ENCODE measurements at places on chromosomes 6 and 20.

- no peak for DNase-seq
Measured at GRCh38 chr6:85078058-85078457, 313.7 kb upstream of the TBX18 start.

DNA sequence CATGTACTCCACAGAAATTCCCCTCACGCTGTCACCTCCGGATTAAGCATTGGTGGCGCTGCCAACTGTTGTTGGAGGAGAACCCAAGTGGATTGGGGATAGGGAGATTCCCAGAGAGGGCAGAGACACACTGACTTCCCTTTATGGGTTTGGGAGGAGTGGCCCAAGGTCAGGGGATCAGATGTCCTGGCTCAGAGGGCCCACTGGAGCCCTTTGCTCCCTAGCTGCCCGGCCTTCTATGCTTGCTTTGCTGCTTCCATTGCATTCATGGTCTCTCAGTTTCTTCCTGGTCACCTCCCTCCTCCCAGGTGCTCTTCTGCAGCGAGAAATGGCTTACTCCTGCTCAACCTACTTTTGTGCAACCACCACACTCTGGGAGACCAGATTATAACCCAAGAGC lies 14.3 kb downstream of the CUL9 start:
- no peak for DNase-seq

DNA sequence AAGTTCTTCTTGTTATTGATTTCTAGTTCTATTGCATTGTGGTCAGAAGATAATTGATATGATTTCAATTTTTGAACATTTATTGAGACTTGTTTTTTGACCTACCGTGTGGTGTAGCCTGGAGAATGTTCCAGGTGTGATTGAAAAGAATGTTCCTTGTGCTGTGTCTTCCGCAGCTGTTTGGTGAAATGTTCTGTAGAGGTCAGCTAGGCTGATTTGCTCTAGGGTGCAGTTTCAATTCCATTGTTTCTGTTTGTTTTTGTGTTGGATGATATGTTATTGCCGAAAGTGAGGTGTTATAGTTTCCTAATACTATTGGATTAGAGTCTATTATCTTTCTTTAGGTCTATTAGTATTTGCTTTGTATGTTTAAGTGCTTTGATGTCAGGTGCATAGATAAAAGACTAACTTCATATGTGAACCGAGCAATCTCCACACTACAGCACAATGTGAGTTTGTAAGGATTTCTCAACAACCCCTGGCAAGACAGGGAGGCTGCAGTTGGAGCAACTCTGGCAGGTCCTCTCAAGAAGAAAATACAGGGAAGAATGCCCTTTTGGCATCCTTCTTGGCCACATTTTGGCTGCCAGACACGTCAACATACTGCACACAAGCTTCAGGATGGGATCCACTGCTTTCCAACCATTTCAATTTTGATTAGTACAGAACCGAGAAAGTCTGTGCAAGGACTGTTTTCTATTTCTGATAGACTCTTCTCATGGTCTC lies 320.7 kb downstream of the RNF144B start:
- no peak for DNase-seq

- DNase-seq, result no peak
Measured at GRCh38 chr6:161301338-161301737, 27.5 kb upstream of the AGPAT4 start.

GRCh38 chr6:142699391-142699790 lies 245.6 kb downstream of the HIVEP2 start:
- no peak for DNase-seq

GRCh38 chr6:142913036-142913510 lies 31.9 kb downstream of the HIVEP2 start:
- DNase-seq, result no peak

- DNase-seq, result no peak
Measured at GRCh38 chr6:136566851-136567250, 16.6 kb upstream of the MAP7 start.

DNA sequence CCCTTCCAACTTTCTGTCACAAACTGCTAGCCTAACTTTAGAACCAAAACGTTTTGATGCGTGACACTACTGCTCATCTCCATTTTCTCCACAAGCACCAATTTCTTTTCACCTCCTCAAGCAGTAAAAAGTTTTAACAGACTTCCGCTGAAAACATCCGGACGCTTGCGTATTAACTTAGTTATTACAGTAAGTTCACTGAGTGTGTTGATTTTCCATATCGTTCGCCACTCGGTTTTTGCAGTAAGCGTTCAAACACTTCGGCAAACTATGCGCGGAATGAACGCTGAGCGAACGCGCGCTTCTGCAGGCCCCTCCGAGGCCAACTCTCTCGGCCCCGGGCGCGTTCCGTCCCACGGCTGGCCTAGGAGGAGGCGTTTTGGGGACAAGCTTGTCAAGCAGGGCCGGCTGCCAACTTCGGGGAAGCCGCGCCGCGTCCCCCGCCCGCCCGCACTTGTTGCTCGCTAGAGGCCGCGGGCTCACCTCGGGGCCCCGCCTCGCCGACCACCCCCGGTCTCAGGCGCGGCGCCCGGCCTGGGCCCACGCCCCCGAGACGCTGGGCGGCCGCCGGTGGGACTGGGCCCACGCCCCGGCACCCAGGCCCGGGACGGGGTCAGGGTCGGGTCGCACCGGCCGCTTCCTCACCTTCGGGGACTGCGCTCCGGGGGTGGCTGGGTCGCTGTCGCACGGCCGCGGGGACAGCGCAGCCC lies 945 bp downstream of the PHF10 start:
- peak; percentile 58 for DNase-seq

DNA sequence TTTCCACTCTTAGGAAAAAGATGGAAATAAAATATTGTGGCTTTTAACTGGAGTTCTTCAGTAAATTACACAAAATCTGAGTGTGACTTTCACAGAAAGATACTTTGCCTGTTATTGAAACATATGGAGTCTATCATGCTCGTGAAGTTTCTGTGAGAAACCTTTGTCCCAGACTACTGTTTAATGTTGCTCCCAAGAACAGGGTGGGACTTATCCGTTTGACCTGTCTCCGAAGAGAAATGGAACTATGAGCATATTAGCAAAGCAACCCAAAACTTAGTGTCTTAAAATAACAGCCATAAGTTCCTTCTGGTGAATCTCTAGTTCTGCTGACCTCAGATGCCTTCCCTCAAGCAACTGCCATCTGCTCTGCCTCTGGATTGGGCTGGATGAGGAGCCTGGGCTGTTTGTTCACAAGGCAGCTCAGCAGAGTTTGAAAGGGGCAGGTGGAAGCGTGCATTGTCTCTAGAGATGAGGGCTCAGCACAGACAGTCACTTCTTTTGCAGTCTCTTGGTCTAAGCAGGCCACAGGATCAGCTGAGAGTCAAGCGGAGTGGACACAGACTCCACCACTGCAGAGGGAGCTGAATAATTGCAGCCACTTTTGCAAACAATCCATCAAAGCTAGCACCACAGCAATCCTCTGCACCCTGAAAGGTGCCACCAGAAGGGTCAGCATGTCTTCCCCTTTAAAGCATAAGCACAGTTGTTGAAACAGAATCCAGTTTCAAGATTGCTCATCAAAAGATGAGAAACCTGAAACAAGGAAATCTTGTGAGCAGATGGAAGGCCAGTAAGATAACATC lies 52.8 kb downstream of the MYB start:
- no peak for DNase-seq
